Activated B cell treated with CpG ODN at 0.5 μM for 24 hours (primary cell): ENCODE measurements at places on chromosomes 16 and 17.

- no peak for DNase-seq
- H3K36me3 ChIP-seq: peaks cover 17% of the 10 kb centered on the region
- H3K27me3 ChIP-seq: no peaks in the 10 kb centered on the region
- no peak overlapping the region for H3K27ac ChIP-seq
- H3K4me3 ChIP-seq: no peak overlapping the region
These were observed 9.7 kb downstream of the CHAD start for GRCh38 chr17:50458701-50459676.

- H3K27ac ChIP-seq: no peak within 1 kb of the TSS
- no peak within 1 kb of the TSS for H3K4me3 ChIP-seq
- no peaks in the 10 kb centered on the region for H3K4me1 ChIP-seq
- H3K27me3 ChIP-seq: peaks cover 43% of the 10 kb centered on the region
These were observed at the start of gene WFDC1 for GRCh38 chr16:84294531-84295142. Gene WFDC1, plus strand, starts transcription at chr16:84294878. Its CDS starts 94 bp downstream, at chr16:84294972.

DNA sequence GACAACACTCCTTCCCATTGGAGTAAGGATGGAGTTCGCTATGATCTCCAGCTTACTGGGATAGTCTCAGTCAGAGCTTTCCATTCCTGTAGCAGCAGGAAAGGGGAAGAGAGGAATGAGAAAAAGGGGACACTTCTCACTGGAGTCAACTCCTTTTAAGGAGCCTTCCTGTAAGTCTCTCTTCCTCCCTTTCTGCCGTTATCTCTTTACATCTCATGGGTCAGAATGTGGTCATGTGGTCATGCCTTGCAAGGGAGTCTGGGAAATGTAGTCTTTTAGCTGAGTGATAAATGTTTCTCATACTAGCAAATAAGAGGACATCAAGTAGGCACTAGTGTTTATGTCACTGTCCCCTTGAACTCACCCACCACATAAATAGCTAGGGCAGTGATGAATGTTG lies 227.3 kb downstream of the HAPSTR1 start:
- no peak overlapping the region for H3K4me3 ChIP-seq
- H3K36me3 ChIP-seq: no peaks in the 10 kb centered on the region
- no peak overlapping the region for H3K27ac ChIP-seq
- H3K4me1 ChIP-seq: no peaks in the 10 kb centered on the region
- no peak for DNase-seq

GRCh38 chr17:15744885-15745284 lies 12.8 kb downstream of the TBC1D26 start:
- no peaks in the 10 kb centered on the region for H3K36me3 ChIP-seq
- H3K27me3 ChIP-seq: peaks cover 3% of the 10 kb centered on the region
- H3K4me3 ChIP-seq: no peak overlapping the region
- no peak for DNase-seq
- no peak overlapping the region for H3K27ac ChIP-seq
- H3K4me1 ChIP-seq: peaks cover 9% of the 10 kb centered on the region

DNA sequence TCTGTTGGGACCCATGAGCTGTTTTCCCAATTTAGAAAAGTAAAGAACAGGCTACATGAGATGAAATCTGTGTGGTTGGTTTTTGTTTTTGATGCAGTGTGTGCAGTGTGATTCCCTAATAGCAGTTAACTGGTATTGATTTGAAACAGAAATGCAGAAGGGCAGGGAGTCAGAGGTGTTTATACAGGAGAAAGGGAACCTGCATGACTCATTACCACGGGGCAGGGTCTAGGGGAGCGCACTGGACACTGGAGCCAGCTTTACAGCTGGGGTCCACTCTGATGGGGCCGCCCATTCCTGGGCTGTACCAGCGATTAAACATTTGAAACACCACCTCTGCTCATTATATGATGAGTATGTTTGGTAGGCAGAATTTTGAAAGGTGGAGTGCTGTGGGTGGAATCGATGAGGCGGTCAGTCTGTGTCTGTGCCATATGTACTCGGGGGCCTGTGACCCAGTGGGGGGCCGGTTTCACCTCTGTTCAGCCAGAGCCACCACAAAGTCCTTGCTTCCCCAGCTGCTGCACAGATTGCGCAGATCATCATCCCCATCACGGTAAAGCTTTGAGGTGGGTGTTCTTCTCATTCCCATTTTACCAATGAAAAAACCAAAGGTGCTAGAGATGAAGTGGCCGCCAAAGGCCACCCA lies 142.5 kb downstream of the CMIP start:
- H3K4me1 ChIP-seq: peaks cover 9% of the 10 kb centered on the region
- H3K27ac ChIP-seq: no peak overlapping the region

DNA sequence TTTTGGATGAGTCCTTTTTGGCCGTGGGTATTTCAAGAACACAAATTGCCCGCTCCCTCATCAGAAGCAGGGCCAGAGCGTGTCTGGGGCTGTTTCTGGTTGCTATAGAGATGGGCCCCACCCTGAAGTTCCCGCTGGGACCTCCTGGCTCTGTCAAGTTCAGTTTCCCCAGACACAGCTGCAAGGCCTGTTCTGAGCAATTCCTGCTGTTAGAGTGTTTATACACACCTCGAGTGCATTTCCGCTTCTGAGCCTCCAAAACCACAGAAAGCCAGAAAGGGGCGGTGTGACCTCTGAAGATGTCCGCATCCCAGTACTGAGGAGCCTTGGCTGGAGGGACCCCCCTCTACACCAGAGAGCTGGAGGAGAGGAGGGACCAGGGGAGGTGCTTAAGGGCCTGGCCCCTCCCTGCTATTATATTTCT lies 9.3 kb upstream of the WBP2 start:
- H3K4me3 ChIP-seq: peak overlapping the region; percentile 28
- H3K27ac ChIP-seq: peak overlapping the region; percentile 86

DNA sequence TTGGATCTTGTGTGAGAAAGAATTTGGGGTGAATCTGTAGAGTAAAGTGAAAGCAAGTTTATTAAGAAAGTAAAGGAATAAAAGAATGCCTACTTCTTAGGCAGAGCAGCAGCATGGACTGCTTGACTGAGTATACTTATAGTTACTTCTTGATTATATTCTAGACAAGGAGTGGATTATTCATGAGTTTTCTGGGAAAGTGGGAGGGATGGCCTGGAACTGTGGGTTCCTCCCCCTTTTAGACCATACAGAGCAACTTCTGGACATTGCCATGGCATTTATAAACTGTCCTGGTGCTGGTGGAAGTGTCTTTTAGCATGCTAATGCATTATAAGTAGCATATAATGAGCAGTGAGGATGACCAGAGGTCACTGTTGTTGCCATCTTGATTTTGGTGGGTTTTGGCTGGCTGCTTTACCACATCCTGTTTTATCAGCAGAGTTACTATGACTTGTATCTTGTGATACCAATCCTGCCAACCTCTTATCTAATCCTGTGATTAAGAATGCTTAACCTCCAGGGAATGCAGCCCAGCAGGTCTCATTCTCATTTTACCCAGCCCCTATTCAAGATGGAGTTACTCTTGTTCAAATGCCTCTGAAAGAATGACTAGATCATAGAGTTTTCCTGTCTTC lies 58.7 kb downstream of the HSD17B2 start:
- no peak overlapping the region for H3K27ac ChIP-seq
- H3K36me3 ChIP-seq: no peaks in the 10 kb centered on the region
- H3K4me1 ChIP-seq: no peaks in the 10 kb centered on the region
- peaks cover 15% of the 10 kb centered on the region for H3K27me3 ChIP-seq
- DNase-seq: no peak

DNA sequence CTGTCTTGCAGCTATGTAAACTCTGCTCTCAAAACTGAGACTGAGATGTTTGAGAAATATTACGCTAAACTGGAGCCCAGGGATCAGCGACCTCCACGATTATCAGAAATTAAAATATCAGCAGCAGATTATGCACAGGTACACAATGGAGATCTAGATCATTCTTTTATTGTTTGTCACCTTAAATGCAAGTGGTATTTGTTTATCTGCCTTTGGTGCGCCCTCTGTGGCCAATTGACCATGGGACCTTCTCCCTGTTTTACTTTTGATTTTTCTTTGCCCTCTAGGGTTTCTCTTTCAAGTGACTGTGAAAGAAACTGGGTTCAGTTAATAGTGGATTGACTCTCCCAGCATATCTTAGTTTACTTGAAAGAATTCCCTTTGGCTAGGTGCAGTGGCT lies 42.1 kb downstream of the PRSS54 start:
- H3K4me1 ChIP-seq: peaks cover 17% of the 10 kb centered on the region
- H3K4me3 ChIP-seq: no peak overlapping the region
- no peaks in the 10 kb centered on the region for H3K36me3 ChIP-seq
- H3K27ac ChIP-seq: no peak overlapping the region

- no peak for DNase-seq
- H3K4me3 ChIP-seq: no peak overlapping the region
- no peaks in the 10 kb centered on the region for H3K27me3 ChIP-seq
- peaks cover 21% of the 10 kb centered on the region for H3K4me1 ChIP-seq
- no peak overlapping the region for H3K27ac ChIP-seq
These were observed 20.5 kb downstream of the SREBF1 start for GRCh38 chr17:17816240-17816814.

- H3K36me3 ChIP-seq: peaks cover 69% of the 10 kb centered on the region
- peak overlapping the region; percentile 30 for H3K27ac ChIP-seq
These were observed 28.7 kb downstream of the ACSF3 start for GRCh38 chr16:89122322-89122851.

DNA sequence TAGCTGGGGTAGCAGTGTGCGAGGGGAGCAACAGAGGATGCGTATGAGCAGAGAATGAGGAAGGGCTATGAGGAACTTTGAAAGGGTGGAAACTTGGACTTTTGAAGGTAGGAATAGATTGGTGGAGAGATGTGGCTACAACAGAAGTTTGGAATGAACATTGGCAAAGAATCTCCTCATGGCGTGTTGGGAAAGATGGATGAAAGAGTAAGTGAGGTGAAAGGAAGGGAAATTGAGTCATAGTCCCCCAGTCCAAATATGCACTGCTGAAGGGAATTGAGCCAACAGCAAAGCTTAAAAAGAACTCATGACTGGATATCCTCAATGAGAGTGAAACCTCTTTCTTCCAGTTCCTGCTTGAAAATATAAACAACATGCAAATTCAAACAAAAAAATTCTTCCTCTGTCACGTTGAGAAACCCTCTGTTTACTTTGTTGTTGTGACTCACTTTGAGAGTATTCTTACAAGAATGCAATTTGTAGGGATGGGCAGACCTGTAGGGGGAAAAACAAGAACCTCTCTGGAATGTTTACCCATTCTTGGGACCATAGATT lies 313.2 kb upstream of the KCNJ16 start:
- no peaks in the 10 kb centered on the region for H3K27me3 ChIP-seq
- H3K4me3 ChIP-seq: no peak overlapping the region
- H3K4me1 ChIP-seq: no peaks in the 10 kb centered on the region
- no peak overlapping the region for H3K27ac ChIP-seq
- DNase-seq: no peak

- H3K36me3 ChIP-seq: no peaks in the 10 kb centered on the region
- H3K4me3 ChIP-seq: peak overlapping the region; percentile 35
- peaks cover 46% of the 10 kb centered on the region for H3K4me1 ChIP-seq
These were observed 22.9 kb downstream of the SOCS1 start for GRCh38 chr16:11232852-11233726.

DNA sequence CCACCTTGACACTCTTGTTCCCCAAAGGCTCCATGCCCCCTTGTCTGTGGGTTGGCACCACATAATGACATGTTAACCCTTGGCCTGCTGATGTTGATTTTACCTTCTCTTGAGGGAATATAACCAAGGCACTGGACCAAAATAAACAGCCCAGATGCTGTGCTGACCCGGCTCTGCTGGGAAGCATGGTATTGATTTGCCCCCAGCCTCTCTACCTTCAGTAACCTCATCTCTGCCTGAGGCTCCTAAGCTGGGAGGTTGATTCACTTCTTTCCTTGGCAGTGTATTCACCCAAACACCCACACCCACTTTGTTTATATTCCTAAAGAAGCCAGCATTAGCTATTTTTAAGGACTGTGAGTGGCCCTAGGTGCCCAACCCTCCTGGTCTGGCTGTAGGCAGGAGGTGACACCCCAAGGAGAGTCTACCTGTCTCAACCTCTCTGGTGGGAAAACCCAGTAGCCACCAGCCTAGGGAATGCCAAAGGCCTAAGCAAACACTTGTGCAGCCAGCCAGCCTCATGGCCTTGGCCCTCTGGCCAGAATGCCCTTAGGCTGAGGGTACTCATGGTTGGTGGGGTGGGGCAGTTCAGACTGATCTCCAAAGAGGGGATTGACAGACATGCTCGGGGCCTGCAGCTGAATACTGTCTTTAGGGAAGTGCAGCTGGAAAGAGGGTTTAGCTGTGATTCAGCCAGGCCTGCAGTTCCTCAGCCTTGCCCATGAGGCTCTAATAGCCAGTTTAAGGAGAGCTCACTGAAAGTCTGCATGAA lies 42.7 kb downstream of the GNAO1 start:
- H3K27me3 ChIP-seq: peaks cover 6% of the 10 kb centered on the region
- no peak for DNase-seq
- H3K4me1 ChIP-seq: no peaks in the 10 kb centered on the region
- H3K4me3 ChIP-seq: no peak overlapping the region
- no peak overlapping the region for H3K27ac ChIP-seq

- DNase-seq: no peak
- H3K36me3 ChIP-seq: peaks cover 34% of the 10 kb centered on the region
These were observed 48.5 kb downstream of the SNX11 start for GRCh38 chr17:48155889-48156611.

DNA sequence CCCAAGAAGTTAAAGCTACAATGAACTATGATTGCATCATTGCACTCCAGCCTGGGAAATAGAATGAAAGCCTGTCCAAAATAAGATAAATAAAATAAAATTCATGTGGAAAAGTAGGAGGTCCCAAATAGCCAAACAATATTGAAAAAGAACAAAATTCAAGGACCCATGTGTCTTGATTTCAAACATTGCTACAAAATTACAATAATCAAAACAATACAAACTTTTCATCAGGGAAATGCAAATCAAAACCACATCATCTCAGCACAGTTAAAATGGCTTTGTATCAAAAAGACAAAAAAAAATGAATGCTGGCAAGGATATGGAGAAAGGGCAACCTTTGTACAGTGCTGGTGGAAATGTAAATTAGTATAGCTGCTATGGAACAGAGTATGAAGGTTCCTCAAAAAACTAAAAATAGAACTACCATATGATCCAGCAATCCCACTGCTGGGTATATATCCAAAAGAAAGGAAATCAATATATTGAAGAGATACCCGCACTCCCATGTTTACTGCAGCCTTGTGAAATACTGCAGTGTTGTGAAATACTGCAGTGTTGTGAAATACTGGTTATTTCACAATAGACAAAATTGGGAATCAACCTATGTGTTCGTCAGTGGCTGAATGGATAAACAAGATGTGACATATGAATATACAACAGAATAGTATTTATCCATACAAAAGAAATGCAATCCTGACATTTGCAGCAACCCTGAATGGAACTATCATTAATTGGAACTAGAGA lies 24.5 kb upstream of the ZNF287 start:
- peaks cover 23% of the 10 kb centered on the region for H3K27me3 ChIP-seq
- peaks cover 2% of the 10 kb centered on the region for H3K4me1 ChIP-seq
- no peaks in the 10 kb centered on the region for H3K36me3 ChIP-seq
- H3K4me3 ChIP-seq: no peak overlapping the region
- no peak overlapping the region for H3K27ac ChIP-seq
